Esophagus muscularis mucosa (tissue), 4 donors: ENCODE measurements at places on chromosomes 2 and 18.

DNA sequence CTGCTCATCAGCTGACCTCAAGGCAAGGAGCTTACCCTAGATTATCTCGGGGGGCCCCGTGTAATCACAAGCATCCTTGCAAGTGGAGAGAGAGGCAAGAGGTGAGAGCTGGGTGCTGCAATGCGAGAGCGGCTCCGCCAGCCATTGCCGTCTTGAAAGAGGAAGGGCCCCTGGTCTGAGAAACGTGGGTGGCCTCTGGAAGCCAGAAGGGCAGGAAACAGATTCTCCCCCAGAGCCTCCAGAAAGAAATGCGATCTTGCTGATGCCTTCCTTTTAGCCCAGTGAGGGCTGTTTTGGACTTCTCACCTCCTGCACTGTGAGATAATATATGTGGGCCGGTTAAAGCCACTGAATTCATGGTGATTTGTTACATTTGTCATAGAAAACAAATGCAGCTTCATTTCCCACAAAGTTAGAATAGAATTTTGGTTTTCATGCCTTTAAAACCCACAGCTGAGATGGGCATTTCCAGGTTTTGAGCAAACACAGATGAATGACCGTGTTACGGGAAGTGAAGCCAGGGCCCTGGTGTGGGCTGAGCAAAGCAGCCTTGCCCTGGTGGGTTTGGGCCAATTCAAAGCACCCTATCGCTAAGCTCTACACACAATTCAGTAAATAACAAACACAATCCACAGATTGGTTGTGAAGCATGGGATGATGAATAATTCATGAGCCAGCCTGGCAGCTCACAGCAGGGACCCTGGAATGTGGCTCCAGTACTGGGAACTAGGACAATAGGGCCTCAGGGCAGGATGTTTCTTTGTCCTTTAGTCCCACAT is 319.9 kb upstream of the HS6ST1 start:
- peak; percentile 90 for DNase-seq

DNA sequence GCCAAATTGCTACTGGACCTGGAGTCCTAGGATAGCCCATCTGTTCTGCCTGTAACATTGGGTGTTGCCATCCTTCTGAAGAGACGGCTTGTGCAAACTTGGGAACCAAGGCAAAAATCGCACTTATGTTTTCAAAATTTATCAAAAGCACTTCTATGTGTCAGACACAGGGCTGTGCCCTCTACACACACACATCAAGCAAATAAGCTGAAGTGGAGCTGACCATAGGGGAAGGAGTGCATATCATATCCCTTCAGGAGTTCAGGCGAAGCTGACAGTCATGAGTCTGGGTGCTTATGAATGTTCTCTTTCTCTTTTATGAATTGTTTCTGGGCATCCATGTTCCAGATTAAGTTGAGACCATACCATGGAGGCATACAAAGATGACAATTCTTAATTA is 247.9 kb downstream of the CYRIA start:
- no peak for DNase-seq

DNA sequence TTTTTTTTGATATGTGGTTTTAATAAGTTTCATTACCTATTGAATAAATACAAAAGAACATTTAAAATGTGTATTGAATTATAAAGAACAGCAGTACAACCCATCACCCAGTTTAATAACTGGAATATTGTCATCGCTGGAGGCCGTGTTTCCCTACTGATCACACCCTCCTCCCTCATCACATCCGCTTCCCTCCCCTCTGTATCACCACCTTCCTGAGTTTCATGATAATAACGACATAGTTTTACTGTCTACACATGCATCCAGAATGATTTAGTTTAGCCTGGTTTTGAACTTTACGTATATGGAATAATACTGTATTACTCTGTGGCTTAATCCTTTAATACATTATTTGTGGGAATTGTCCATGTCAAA is 2.1 kb downstream of the SERPINB8 start:
- no peak for DNase-seq

DNA sequence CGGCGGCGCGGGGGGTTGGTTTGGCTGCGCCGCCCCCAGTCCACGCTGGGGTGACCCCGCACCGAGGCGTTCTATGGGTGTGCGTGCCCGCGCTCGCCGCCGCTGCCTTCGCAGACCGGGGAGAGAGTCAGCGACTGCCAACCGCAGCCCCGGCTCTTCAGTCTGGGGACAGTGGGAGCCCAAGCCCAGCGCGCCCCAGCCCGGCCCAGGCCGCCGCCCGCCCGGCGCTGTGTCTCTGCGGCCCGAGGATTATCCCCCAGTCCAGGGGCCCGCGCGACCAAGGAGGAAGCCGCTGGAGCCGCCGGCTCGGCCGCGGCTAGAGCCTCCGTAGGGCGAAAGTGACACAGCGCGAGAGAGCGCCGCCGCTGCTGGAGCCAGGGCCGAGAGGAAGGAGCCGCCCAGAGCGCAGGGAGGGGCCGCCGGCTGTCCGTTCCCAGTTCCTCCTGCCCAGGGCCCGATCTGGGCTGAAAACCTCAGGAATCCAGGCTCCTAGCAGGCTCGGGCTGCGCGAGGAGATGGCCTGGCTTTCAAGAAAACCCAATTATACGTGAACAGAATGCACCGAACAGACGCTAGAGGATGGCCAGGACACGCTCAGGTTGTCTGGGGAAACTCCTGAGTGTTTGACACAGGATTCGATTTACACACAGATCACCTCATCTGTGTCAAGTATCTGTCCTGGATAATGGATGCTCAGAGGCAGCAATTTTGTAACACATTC is 2.4 kb downstream of the CTIF start:
- DNase-seq = no peak

DNA sequence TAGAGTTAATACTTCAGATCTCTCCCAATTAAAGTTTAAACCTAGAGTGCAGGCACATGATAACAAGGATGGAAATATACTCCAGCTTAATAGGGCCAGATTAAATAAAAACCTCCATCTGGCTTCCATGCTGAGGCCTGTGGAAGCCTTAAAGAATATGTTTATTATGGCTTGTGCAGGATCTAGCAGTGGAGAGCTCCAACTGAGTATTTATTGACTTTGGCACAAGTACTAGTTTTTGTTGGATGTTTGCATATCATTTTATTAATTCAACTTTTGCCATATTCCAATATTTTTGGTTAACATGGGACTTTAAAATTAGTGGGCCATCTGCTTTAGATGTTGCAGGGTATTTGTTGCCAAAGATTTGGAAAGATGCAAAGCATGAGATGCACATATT is 860.4 kb upstream of the SOX11 start:
- peak; percentile 45 for DNase-seq

DNA sequence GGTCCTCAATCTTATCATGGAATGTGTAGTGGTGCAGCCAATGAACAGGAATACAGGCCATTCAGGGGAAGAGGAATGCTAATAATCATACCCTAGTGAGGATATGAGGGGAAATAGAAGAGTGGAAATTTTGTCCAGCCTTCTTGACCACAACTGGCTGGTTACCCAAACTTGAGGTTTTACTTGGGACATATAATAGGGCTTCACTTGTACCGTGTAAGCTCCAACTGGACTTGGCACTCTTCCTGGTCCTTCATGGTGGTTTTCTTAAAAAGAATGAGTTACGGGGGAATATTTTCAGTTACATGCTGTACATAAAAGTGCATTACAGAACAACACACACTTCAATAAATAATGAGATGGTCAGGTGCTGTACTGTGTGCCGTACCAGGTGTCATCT is 234.9 kb upstream of the RASGRP3 start:
- no peak for DNase-seq

GRCh38 chr2:166454006-166454595 is 39.9 kb downstream of the SCN7A start:
- DNase-seq = no peak

DNA sequence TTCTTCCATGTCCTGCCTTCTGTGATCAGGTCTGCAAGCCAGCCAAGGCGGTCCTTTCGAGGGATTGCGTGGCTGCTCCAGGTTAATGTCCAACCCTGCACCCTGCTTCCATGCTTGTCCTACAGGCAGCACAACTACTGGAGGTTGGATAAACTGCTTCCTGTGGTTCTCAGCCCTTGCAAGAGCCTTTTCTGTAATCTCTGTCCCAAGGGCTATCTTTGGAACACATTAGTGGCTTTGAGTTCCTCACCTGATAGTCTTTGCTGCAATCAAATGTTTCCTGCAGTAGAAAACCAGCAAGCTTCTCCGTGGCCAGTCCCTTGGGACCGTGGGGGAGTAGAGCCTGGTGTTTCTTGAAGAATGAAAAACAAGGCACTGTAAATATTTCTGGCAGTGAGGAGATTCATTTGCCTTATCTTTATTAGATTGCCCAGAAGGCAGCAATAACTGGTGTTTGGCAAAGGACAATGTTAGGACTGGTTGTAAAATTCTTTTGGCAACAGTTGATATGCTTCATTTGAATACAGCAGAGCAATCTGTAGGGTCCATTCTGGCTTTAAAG is 214.4 kb downstream of the FHOD3 start:
- no peak for DNase-seq

DNA sequence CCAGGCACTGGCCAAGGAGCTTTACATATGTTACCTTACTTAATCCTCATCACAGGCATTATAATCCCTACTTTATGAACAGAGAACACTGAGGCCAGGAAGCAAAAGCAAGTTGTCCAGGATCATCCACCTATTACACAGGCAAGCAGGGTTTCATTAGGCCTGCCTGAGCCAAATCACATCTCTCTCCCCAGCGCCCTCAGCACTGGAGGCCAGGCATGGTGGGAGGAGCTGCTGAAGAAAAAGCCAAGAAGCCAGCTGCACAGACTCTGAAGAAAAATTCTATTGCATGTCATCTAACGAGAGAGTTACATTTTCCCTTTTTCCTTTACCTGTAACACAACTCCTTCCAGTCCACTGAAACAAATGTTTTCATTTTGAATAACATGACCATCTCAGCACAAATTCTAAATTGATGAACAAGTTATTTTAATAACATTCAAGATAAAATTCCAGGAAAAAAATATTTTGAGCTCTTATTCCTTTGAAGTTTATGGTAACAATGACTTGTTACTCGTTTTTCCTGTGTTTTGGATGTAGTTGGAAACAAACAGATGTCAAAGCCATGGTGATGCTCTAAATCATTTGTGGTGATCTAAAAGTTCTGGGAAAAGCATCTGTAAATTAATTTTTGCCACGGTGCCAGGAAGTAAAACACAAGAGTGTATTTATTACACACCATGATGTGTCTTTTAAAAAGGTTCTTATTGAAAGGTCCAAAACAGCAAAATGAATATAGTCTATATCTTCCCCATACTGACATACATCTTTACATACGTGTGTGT is 139.0 kb upstream of the ITGB6 start:
- DNase-seq = no peak

DNA sequence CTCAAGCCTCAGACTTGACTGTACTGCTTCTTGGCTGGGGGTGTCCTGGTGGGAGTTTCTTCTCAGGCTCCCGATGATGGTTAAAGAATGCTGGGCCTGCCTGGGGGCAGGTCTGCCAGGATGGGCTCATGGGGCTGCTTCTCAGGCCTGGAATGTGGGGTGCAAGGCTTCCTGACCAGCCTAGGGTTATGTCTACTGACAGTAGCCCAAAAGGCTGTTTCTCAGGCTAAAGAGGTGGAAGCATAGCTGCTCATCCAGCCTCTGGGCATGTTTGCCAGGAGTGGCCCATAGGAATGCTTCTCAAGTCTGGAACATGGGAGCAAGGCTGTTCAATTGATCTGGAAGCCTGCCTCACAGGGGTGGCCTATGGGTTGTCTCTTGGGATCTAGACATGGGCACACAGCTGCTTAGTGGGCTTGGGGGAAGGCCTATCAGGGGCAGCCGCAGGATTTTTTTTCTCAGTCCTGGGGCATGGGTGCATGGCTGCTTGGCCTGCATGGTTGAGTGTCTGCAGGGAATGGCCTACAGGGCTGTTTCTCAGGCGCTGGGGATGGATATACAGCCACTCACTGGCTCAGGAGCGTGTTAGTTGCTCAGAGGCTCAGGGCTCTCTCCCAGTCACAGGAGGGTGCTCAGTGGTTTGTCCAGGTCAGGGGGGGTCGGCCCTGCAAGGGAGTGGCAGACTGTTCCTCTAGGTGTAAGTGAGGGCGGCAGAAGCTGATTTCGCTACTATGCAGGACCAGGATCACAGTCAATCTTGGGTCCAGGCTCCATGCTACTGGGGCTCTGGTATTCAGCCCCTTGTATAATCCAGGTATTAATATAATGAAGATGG is 617.3 kb upstream of the REG3G start:
- DNase-seq = no peak

DNA sequence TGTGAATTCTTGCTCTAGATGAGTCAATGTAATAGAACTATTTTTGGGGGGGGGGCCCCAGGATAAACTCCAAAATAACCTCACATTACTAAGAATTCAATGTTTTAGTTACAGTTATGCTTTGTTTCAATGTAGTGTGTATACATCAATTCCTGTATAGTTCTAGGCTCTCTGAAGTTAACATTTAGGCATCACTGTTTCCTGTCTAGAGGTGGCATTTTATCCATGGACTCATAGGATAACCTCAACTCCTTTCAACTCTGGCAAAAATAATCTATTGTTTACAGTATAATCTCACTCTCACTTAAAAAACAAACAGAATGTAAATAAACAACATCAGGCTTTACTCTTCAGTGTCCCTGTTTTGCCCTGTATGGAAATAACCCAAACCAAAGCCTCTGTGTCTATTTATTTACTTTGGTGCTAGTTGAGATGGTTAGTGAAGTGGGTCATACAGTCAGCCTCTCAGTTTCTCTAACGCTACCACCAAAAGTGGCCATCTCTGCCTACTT is 79.3 kb upstream of the MMADHC start:
- DNase-seq = no peak

DNA sequence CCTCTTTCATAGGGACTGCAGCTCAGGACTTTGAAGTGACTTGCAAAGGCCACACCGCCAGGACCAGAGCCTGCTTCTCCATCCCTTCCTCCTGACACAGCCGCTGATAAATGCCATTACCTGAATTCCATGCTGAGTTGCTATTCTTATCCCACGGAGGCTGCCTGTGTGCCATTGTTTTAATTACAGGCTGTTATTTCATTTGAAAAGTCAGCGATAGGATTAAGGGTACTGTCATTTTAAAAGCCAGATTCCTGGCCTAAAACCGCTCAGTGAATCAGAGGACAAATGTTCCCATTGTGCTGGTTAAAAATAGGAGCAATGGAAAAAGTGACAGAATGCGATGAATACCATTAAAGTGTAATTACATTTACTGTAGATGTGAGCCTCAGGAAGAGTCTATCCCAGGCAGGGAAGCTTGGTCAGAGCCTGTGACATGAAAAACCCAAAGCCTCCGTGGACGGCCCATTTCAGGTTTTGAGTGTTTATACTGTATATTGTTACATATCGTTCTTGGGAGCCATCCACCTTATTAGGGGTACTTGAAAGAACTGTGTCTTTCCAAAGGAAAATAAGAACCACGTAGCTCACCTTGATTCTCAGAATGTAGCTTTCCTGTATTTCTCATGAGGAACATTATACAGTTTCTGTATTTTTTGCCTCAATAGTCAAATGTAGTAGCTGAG is 41.3 kb downstream of the PDCL3 start:
- DNase-seq = no peak

GRCh38 chr2:54820558-54820957 is 97.1 kb downstream of the EML6 start:
- DNase-seq = no peak

GRCh38 chr18:63438181-63438580 is 15.9 kb upstream of the VPS4B start:
- DNase-seq = no peak

GRCh38 chr2:86300496-86300895 is 36.9 kb downstream of the REEP1 start:
- no peak for DNase-seq
